IMR-90 (cell line): ENCODE measurements at places on chromosomes 7 and 10. TPM values are rescaled to one million over a fixed set of nuclear protein-coding genes. Genes with fewer than 3 reads are reported as not detected.
A peak's percentile ranks its signal among the peaks of the same experiment; 100 is the strongest.

- H3K4me3 ChIP-seq, result no peak overlapping the region
- H3K4me1 ChIP-seq, result peaks cover 12% of the 10 kb centered on the region
- no peaks in the 10 kb centered on the region for H3K36me3 ChIP-seq
- H3K27ac ChIP-seq, result no peak overlapping the region
Observed at GRCh38 chr10:125232841-125233240, 72.5 kb upstream of the CTBP2 start.

GRCh38 chr7:151930695-151931094 lies 25.6 kb upstream of the GALNTL5 start:
- DNase-seq, result no peak
- no peaks in the 10 kb centered on the region for H3K4me1 ChIP-seq
- peaks cover 17% of the 10 kb centered on the region for H3K27me3 ChIP-seq
- no peaks in the 10 kb centered on the region for H3K36me3 ChIP-seq

GRCh38 chr7:77200542-77200941 lies 923 bp upstream of the FGL2 start:
- H3K4me1 ChIP-seq, result peaks cover 2% of the 10 kb centered on the region
- no peak for DNase-seq
- no peaks in the 10 kb centered on the region; the same call in 1 of the 2 replicates for H3K36me3 ChIP-seq
- H3K27me3 ChIP-seq, result no peaks in the 10 kb centered on the region
- H3K27ac ChIP-seq, result no peak overlapping the region
- no peak overlapping the region for H3K4me3 ChIP-seq

DNA sequence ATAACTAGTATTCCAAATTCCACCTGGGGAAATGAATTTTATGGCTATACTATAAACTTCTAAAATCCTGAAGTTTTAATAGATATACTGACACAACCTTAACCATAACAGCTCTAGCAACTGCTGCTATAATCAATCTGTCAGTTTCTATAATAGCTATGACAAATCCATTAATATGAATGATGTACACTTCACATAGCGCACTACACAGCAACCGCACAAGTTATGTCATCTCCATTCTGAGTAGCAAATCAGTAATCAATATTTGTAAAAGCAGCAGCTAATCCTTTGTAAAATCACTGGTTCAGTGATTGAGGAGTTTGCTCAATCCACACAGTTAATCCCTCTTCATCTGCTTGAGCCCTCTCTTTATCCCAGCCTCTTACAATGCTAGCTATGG lies 105.3 kb downstream of the SKAP2 start:
- H3K4me1 ChIP-seq, result no peaks in the 10 kb centered on the region
- H3K27me3 ChIP-seq, result no peaks in the 10 kb centered on the region

GRCh38 chr7:70591643-70592042 lies 540.3 kb upstream of the GALNT17 start:
- no peak overlapping the region for H3K27ac ChIP-seq
- no peak for DNase-seq
- no peak overlapping the region for H3K4me3 ChIP-seq
- no peaks in the 10 kb centered on the region for H3K4me1 ChIP-seq
- peaks cover 13% of the 10 kb centered on the region for H3K27me3 ChIP-seq
- H3K36me3 ChIP-seq, result no peaks in the 10 kb centered on the region

- no peaks in the 10 kb centered on the region for H3K4me1 ChIP-seq
- DNase-seq, result no peak
- no peak overlapping the region for H3K27ac ChIP-seq
Observed at GRCh38 chr10:104197364-104197763, 34.8 kb downstream of the CFAP43 start.

DNA sequence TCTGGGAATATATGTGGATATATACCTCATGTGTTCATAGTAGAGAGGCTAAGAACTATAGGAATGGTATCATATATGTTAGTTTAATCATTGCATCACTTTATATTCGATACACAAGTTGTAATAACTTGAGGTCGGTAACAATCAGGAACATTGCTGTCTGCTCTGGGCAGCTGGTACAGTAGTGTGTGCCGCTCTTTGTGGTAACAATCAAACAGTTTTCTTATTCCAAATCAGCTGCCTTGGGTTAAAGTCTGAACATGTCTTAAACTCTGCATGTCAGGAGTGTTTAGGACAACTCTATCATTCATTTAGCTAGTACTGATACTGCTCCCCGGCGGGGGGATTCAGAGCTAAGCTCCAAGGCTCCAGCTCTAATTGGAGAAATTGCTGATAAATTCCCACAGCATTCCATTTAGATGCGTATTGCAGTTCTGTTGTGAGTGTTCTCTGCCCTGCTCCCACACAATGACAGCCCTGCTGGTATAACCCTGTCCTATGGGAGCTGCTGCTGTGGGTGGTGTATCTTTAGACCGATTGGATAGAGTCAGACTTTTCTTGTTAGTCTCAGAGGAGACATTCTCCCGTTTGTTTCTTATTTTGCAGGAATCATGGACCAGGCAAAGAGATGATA lies 707.5 kb upstream of the FZD8 start:
- no peak overlapping the region for H3K4me3 ChIP-seq
- H3K36me3 ChIP-seq, result no peaks in the 10 kb centered on the region
- H3K27me3 ChIP-seq, result no peaks in the 10 kb centered on the region
- peak; percentile 91 for DNase-seq
- peaks cover 7% of the 10 kb centered on the region; the same call in 1 of the 2 replicates for H3K4me1 ChIP-seq

GRCh38 chr7:38232502-38233366 lies 40.7 kb downstream of the TARP start:
- peaks cover 2% of the 10 kb centered on the region; the same call in 1 of the 2 replicates for H3K27me3 ChIP-seq
- peak; percentile 10 for DNase-seq
- H3K36me3 ChIP-seq, result peaks cover 15% of the 10 kb centered on the region

GRCh38 chr10:105017691-105018090 lies 376.6 kb downstream of the SORCS3 start:
- no peak overlapping the region for H3K27ac ChIP-seq
- H3K4me1 ChIP-seq, result no peaks in the 10 kb centered on the region
- no peaks in the 10 kb centered on the region for H3K27me3 ChIP-seq
- H3K36me3 ChIP-seq, result no peaks in the 10 kb centered on the region
- DNase-seq, result no peak

- DNase-seq, result no peak
- H3K4me3 ChIP-seq, result no peak overlapping the region
- H3K27me3 ChIP-seq, result no peaks in the 10 kb centered on the region
- no peak overlapping the region for H3K27ac ChIP-seq
Observed at GRCh38 chr10:80324891-80325364, 31.6 kb downstream of the DYDC1 start.

DNA sequence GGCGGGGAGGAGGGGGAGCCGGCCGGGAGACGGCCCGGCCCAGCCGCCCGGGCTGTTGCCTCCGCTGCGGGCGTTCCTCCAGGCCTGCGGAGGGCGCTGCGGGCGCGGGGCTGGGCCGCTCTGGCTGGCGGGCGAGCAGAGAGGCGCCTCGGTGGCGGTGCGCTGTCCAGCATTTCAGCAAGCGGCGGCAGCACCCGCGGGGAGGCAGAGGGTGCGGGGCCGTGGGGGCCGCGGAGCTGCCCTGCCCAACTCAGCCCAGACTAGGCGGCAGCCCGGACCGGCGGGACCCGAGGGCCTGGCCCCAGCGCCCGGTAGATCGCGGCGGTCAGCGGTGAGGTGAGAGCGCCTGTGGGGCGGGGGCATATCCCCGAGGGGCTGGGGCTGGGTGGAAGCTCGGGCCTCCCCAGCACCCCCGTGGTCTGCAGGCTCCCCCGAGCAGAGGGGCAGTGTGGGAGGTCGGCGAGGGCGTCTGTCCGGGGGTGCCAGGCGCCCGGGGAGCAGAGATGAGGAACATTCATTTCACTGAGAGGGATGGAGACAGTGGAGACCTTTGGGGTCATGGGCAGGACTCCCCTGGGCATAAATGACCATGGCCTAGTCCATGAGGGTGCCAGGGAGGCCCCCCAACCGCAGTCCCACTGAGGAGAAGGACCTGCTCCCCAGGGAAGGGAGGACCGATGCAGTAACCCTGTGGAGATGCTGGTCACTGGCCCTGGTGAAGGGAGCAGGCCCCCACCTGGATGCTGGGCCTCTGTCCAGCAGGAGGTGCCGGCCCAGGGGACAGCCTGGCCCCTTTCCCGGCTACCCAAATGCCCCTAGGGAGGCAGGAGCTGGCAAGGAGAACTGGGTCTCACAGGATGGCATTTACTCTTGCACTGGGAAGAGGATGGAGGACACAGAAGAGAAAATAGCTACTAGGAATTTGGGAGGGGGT lies at the start of gene SRRM3:
TSS of gene SRRM3 (plus strand) at position 165 of the 934 bp plus-strand sequence. CDS start 33,171 bp downstream, outside the sequence.
- no peaks in the 10 kb centered on the region for H3K4me1 ChIP-seq
- H3K36me3 ChIP-seq, result no peaks in the 10 kb centered on the region
- H3K27ac ChIP-seq, result no peak within 1 kb of the TSS
- DNase-seq, result peak; percentile 72
- no peak within 1 kb of the TSS for H3K4me3 ChIP-seq
- H3K27me3 ChIP-seq, result peaks cover 2% of the 10 kb centered on the region; the same call in 1 of the 2 replicates

- no peaks in the 10 kb centered on the region; the same call in 1 of the 2 replicates for H3K27me3 ChIP-seq
- no peaks in the 10 kb centered on the region for H3K36me3 ChIP-seq
- H3K27ac ChIP-seq, result no peak overlapping the region
- no peaks in the 10 kb centered on the region for H3K4me1 ChIP-seq
- DNase-seq, result no peak
Observed at GRCh38 chr10:12322583-12323131, 26.7 kb upstream of the CAMK1D start.

DNA sequence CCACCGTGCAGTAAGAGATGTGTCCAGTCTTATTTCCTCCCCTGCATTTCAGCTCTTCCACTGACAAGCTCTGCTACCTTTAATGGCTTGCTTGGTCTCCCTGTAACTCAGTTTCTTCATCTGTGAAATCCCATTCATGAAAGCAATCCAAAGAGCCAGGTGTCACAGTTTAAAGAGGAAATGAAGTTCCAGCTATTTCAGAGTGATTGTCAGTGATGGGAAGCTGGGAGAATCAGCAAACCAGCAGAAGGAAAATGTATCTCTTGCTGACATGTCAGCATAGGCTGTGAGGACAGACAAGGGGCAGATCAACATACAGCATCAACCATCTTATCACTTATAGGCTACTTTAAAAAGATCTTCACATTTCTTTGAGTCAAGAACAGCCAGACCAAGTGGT lies 445.3 kb downstream of the ADRA2A start:
- H3K36me3 ChIP-seq, result no peaks in the 10 kb centered on the region
- no peak overlapping the region for H3K4me3 ChIP-seq

PIK3CG gene
- total RNA-seq, result under 0.01 TPM in 2 replicates
